ENCODE measurements at places on chromosomes 5 and 9.

DNA sequence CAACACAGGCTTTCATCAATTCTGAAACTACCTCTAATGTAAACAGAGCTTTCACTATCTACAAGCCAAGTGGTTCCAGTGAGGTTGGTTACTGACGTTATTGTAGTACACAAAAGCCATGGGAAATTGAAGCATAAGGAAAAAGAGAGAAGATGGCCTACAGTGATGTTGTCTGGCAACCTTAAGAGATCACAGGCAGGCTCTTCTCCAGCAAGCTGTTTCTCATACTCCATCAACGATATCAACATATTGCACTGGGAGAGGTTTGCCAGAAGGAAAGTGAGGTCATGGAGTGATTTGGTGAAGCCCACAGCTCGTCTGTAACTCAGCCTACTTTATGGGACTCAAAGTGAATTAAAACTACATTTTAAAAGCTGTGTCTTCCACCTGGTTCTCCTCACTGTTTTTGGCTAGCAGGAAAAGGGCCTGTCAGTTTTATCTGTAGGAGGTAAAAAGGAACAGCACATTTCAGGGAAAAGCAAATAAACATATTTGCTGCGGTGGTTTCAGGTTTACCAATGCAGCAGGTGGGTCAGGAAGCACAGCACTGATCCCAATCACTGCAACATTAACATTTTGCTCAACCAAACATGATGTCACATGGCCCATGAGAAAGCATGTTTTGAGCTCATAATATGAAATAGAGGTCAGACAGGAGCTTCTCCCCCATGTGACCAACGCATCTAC, 72.9 kb downstream of the ARSB start:
- no peak for DNase-seq

GRCh38 chr9:95598236-95598635, 81.5 kb upstream of the PTCH1 start:
- no peak for DNase-seq

DNA sequence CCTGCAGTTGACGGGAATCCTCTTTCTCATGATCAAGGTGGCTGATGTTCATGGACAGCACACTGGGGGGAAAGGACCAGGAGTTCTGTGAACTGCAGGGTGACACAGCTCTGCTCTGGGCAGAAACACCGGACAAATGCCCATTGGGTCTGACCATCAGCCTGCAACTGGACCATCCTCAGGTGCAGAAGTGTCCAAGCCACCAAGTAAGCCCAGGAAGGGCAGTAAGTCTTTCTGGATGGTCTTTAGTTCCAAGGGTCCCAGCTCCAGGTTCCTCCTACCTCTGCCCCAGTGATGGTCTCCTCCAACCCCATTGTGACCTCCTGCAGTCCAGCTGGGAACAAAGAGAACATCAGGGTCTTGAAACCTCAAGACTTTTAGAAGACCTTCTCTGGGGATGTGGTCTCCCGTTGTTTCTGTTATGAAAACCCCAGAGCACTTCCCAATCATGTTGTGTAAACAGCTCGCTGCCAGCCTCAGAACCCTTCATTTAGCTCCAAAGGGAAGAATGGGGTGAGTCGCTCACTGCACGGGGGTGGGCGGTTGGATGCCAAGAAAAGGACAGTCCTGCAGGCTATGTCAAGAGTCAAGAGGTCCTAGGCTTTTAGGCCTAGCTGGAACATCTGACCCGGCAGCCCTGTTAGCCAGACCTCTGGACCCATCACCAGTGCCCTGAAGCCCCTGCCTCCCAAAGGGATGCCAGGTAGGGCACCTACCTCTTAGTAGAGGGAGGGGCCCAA, 41.8 kb upstream of the TCF7 start:
- no peak for DNase-seq

DNA sequence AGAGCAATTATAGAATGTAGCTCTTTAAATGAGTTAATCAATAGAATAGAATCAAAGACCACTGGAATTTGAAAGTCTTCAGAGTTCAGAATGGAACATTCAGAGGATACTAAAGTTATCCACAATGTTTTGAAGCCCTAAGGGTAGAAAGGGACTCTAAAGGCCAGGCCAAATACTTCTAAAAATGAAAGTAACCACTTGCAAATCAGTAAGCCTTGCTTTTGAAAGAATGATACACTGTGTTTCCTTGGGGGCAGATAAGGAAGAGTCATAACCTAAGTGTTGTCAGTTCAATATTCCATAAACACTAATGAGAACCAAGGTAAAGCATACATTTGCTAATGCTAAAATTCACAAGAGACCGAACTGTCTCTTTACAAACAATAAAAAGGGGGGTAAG, 813.5 kb downstream of the PTPRD start:
- DNase-seq: no peak

- DNase-seq: no peak
Measured at GRCh38 chr5:51095486-51095885, 287.8 kb upstream of the ISL1 start.

- DNase-seq: no peak
Measured at GRCh38 chr5:90940227-90940995, 381.8 kb downstream of the ADGRV1 start.

DNA sequence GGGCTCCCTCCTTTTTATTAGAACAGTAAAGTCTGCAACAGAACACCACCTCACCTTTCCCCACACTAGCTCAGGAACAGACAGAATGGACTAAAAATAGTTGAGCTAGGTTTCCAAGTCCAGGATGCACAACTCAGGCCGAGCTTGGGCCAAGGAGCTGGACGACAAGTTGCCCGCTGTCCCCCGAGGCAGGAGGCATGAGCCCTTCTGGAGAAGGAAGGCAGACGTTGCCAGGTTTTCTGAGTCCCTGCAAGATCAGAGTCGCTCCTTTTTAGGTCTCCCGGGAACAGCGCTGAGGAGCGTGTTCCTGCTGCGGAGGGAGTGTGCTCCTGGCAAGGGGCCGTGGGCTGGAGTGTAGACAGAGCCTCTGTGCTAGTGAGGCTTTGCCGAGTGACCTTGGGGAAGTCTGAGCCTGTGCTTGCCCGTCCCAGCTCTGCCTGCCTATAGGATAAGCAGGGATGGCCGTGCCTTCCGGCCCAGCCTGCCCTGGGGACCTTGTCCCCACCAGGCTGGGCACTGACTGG, 121.6 kb downstream of the WNK2 start:
- no peak for DNase-seq

- DNase-seq: no peak
Measured at GRCh38 chr9:128169925-128170324, 9.9 kb downstream of the BBLN start.

GRCh38 chr5:151171529-151171928, 13.9 kb upstream of the ANXA6 start:
- DNase-seq: no peak

DNA sequence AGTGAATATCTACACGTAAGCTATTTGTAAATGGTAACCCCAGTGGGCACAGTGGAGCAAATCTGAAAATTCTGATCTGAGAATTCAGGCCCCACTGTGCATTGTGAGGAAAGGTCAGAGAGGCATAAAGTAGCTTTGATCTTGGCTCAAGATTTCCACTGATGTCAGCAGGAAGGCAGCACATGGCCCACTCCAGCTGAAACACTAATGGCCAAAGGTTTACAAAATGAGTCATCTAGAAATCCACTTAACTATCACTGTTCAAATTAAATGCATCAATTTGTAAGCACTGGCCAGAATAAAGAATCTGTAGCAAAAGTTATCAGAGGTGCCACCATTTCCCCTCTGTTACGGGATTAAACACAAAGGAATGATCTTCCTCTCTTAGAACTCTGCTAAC, 191.6 kb downstream of the C9orf152 start:
- no peak for DNase-seq

- no peak for DNase-seq
Measured at GRCh38 chr9:130301483-130302286, 36.1 kb downstream of the HMCN2 start.

DNA sequence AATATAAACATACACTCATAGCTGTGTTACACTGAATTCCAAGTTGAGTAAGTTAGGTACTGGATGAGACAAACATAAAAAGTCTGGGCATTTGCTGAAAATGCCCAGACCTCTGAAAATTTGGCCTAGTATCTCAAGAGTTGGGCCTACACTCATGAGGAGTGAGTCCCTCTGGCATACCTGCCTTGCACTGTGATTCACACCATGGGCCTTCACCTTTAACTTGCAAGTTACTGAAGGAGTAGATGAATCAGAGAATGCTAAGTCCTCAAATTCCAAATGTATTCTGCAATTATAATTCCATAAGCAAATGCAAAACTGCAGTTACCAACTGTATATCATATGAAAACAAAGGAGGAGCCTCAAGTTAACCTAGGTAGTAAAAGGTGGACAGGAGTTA, 32.3 kb upstream of the C9orf40 start:
- no peak for DNase-seq

DNA sequence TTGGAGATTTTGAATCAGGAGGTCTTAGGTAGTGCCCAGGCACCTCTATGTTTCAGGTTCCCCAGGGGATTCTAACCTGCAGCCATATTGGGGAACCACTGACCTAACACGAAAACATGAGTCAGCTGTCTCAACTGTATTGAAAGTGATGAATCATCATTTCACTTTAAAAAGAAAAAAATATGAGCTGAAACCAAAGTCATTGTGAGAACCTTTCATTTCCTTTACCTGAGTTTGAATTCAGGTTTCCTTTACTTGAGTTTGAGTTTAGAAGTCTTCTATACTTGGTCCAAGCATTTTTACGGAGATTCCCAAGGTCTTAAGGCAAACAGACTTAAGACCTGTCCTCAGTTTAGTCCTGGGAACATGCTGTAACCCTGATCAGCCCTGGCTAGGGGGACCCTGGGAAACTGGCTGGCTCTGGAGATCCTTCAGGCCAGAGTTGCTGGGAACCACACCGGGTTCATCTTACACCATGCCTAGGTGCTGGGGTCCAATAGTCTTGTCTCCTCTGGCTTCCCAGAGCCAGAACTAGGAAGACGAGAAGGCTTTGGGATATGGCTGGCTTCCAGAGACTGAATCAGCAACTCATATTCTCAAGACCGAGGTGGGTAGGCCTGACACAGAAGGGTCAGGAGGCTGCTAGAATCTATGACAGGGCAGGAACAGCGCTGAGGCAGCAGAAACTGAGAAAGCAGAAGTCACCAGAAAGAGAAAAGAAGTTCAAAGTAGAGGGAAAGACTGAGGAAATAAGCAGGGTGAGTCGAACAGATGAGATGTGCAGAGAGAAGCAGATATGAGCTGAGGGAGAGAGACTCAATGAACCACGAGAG, 16.4 kb upstream of the PDCD1LG2 start:
- DNase-seq: no peak

DNA sequence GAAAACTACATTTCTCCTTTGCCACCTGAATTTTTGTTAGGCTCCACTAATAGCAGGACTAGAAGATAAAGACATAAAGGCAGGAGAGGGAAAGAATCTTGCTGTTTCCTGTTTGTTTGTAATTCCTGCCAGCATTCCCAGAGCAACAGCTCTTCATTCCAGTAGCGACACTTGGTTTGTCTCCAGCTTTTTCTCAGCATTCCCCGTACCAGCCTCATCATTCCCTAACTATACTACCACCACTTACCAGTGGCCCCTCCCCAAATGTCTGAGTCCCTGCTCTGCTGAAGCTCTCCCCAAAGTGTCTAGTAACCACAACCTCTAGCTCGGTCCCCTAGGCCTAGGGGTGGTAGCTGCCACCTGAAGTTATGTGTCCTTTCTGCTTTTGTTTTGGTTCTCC, 18.6 kb downstream of the CETN3 start:
- no peak for DNase-seq

DNA sequence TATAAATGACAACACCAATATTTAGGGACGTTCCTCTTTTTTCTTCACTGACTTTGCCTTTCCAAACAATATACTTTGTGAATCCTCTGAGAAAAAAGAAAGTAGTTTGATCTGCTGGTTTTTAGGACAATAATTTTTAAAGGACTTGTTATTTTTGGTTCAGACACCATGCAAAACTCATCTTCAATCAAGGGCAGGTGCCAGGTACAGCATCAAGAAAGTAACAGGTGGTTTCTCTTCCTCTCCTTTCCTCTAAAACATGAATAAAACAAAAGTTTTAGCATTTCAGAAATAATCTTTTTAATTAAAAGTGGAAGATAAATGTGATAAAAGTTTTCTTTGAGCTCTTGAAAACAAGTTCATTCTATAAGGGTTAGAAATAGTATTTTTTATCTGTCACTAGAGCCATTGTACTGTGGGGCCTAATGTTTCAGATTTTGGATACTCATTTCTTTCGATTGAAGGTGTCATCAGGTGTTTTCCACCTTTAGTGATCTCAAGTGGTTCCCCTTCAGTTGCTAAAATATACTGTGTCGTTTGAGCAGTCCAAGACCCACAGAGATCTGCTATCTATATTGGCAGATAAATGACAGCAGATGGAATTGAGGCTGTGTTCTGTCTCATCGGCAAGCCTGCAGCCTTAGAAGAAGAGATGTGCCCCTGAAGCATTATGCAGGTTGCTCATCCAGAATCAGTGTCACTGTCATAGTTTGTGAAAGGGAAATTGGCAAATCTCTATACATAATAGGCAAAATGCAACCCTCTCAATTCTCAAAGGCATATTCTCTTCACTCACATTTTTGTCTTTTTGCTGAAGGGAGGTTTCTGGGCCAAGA, 499.7 kb downstream of the PDE4D start:
- DNase-seq: no peak

GRCh38 chr5:2303431-2304100, 420.8 kb upstream of the IRX4 start:
- DNase-seq: no peak

- no peak for DNase-seq
Measured at GRCh38 chr5:151475388-151475787, 28.0 kb downstream of the SLC36A1 start.

- no peak for DNase-seq
Measured at GRCh38 chr5:15021266-15022046, 149.9 kb upstream of the ANKH start.

DNA sequence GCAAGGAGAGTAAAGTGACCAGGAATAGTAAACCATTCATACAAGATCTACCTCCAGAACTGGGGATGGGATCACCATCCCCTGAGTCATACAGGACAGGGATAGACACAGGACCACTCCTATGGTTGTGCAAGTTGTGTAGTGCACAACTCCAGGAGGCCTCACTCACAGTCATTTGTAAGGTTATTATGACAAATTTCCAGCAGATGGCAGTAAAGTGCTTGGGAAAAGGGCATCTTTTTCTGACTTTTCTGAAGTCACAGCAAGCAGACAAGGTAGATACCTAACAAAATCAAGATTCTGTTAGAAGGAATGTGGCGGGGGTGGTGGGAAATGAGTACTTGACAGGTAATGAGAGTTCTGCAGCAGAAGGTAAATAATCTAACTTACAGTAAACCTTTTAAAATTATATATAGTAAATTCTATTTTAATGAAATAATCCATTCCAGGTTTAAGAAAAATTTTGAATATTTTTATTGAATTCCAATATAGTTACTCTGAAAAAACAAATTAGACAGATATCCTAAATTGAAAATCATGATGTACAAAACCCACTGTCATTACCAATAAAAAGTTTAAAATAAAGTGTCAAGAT, 16.7 kb upstream of the KIF27 start:
- no peak for DNase-seq

GRCh38 chr5:89444088-89444487, 561.1 kb upstream of the MEF2C start:
- DNase-seq: no peak

DNA sequence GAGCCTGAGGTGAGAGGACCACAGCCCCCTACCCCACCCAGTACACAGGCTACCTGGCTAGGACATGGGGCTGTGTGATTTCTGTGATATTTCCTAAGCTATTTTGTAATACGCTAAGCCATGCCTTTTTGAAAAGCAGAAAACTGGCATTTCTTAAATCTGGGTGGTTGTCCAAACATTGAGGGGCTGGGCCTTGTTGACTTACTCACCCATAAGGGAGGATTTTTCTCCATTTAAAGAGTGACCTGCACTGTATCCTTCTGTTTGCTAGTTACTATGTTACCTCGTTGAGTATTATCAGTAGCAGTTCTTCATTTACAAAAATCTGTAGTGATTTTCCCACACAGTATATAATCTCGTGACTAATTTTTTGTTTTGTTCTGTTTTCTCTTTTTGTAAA, 117.5 kb upstream of the OTULINL start:
- DNase-seq: no peak

All from stimulated activated CD4-positive, alpha-beta T cell treated with anti-CD3 and anti-CD28 coated beads, Interleukin-1b, Interleukin-23, amount 100 ng/mL, for 1 hour (primary cell).